ENCODE measurements at places on chromosomes 2 and 18. TPM values are rescaled to one million over a fixed set of nuclear protein-coding genes. Genes with fewer than 3 reads are reported as not detected.

Gene CD8A
- total RNA-seq = not detected

DNA sequence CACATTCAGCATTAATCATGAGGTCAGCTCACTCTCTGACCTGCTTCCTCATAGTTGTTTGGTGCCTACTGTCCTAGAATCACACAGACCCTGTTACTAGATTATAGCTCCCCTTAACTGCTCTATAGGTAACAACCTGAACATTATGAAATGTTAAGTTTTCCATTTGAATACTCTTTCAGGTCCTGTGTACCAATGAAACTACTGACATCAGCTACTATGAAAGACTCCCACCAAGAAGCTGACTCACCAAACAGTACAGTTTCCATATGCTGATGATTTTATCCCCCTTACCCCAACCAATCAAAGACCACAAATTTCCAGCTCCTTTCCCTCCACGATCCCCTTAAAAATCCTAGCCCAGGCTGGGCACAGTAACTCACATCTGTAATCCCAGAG, 56.3 kb downstream of the SRBD1 start:
- no peak for DNase-seq

GRCh38 chr18:68172842-68173549, 541.9 kb downstream of the TMX3 start:
- DNase-seq = no peak

Gene TFPI
- total RNA-seq = 182 TPM

DNA sequence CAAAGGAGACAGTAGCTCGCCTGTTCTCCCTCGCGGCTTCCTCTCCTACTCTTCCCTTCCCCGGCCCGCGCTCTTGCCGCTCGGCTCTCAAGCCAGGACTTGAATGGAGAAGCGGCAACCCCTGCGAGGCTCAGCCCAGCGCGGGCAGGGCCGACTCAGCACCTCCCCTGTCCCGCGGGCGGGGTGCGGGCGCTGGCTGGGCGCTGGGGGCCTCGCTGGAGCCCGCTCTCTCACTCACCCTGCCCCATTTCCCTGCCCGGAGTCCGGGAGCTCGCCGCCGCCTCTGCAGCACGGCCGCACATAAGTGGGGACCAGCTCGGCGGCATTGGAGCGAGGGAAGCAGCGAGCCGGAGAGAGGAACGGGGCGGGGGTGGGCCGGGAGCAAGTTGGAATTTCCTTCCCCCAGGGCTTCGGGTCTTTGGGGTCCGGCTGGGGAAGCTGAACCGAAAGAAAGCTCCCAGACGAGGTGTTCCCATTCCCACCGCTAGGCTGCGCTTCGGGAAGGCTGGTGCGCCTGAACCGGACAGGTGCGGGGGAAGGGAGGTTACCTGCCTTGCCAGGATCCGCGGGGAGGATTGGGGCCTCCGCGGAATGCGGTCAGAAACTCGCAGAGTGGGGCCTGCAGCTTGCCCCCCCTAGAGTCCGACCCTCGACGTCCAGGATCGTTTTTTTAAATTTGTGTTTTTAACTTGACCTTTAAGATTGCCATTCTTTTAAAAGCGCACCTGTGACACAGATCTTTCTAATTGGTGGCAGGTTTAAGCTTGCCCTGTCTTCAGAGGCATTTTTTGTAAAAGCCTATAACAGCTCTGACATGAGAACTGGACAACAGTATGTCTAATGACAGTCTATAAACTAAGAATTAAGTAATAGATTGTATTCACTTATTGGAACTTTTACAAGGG, at the start of gene COBLL1:
Gene COBLL1 (minus strand): TSS at position 105 of the 905 bp plus-strand sequence. CDS start 627 bp downstream, outside the sequence.
- no peak for DNase-seq

DNA sequence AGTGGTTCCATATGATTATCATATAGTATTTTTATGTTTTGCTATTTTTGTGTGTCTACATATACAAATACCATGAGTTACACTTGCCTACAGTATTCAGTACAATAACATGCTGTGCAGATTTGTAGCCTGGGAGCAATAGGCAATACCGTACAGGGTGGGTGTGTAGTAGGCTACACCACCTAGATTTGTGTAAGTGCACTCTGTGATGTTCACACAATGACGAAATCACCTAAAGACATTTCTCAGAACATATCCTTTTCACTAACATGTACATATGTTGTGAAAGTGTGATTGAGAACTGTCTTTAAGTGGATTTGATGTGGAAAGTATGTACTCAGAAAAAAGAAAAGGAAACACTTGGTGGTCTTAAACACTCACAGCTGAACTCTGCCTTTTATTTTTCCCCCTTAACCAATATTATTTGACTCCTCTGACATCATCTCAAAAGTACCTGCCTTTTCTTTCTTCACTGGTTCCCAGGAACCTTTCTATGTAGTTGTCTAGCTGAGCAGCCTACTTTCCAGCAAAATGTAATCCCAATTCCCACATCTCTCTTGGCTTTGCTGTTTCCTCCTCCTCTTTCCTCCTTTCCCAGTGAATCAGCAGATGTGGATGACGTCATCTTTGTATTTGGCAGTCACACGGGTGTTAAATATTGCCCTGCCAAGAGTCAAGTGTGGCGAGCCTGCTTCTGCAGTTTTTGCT, 47.7 kb downstream of the OSBPL6 start:
- DNase-seq = peak; percentile 56

DNA sequence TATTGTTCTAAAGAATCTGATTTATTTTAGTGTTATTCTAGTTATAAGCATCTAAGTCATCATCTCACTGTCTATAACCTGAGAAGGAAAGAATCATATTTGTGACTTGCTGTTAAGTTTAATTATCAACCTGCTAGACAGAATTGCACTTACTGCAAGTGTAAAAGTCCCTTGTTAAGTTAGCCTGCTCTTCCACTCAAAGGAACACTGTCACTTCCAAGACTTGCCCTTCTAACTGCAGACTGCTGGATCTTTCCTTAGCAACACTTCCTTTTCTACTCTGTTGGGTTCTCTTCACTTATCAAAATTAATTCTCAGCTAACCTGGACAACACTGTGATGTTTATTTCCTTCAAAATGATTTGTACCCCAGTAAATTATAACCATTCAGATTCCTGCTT, 323.2 kb upstream of the TFPI start:
- DNase-seq = no peak

DNA sequence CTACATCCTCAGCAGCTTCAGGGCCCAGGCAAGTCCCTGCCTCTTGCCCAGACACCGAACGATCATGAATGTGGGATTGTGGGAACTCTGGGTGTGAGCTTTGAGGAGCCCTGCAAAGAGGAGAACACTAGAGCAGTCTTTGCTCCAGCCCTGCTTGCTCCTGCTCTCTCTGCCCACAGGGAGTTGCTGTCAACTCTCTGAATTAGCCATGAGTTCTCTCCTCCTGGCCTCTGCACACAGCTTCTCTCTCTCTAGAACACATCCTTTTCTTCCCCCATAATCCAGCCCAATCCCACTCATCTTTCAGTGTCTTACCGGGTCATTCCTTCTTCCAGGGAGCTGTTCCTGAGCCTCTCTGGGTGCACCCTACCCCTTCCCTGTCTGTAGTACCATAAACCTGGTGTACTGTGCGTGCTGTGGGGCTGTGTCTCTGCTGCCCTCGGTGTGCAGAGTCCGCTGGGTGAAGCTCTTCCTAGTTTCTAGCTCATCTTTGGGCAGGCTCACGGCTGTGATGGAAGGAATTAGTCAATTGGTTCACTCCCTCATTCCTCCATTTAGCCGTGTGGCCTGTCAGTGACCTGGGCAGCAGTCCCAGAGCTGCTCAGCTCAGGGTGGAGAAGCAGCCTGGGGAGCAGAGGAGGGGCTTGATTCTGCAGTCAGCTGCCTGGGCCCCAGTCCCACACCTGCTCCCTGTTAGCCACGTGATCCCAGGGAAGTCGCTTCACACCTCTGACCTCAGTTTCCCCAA, 132.9 kb upstream of the HDAC4 start:
- DNase-seq = no peak

- no peak for DNase-seq
These were observed 39.3 kb upstream of the NRXN1 start for GRCh38 chr2:51071191-51071590.

DNA sequence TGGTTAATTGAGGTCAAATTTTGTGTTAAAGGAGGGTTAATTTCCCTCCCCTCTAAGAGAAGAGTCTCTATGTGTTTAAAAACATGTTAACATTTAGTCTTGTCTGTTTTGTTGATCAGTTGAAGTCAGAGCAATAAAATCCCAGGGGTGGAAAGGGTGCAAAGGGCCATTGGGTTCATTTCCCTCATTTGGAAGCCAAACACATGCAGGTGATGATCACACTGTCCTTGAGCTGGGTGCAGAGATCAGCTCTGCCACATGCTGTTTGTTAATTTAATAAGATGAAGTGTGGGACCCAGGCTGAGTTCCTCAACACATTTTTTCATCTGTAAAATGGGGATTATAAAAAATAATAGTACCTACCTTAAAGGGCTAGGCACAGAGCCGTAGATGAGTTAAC, 260.9 kb downstream of the LPIN1 start:
- DNase-seq = no peak

Gene HAAO
- total RNA-seq = not detected

GRCh38 chr2:207412787-207413310, 116.9 kb upstream of the CREB1 start:
- no peak for DNase-seq

GRCh38 chr2:134690629-134691215, 28.1 kb downstream of the TMEM163 start:
- DNase-seq = no peak

GRCh38 chr2:45919711-45920111, 268.2 kb downstream of the PRKCE start:
- DNase-seq = no peak

- DNase-seq = no peak
These were observed 79.9 kb upstream of the OTOS start for GRCh38 chr2:240220371-240220770.

Gene REG1A
- total RNA-seq = not detected

DNA sequence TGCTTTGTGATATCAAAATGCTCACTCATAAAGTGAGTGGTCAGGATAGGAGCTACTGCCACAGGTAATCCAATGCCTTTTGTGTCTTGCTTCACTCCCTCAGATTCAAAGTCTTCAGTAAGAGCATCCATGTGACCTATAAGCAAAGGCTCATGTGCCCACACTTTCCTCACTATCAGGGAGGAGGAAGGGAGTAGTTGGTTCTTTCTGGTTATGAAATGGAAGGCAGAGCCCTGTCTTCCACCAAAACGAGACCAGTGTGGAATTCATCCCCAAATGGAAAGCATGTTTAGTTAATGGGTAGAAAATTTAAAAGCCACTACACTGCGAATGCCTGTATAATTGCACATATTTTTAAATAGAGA, 25.8 kb downstream of the IL1F10 start:
- DNase-seq = no peak

Gene TRAK2
- 32.0 TPM for total RNA-seq

Gene RAB12
- total RNA-seq = 61.5 TPM

GRCh38 chr2:101012706-101013181, 10.7 kb downstream of the RPL31 start:
- no peak for DNase-seq

Gene ARHGEF33
- 0.19 TPM for total RNA-seq

Gene TRIM43
- not detected for total RNA-seq

- no peak for DNase-seq
These were observed 26.5 kb upstream of the TWIST2 start for GRCh38 chr2:238821391-238821790.

GRCh38 chr2:146260551-146260950, 1584.3 kb upstream of the ACVR2A start:
- no peak for DNase-seq

DNA sequence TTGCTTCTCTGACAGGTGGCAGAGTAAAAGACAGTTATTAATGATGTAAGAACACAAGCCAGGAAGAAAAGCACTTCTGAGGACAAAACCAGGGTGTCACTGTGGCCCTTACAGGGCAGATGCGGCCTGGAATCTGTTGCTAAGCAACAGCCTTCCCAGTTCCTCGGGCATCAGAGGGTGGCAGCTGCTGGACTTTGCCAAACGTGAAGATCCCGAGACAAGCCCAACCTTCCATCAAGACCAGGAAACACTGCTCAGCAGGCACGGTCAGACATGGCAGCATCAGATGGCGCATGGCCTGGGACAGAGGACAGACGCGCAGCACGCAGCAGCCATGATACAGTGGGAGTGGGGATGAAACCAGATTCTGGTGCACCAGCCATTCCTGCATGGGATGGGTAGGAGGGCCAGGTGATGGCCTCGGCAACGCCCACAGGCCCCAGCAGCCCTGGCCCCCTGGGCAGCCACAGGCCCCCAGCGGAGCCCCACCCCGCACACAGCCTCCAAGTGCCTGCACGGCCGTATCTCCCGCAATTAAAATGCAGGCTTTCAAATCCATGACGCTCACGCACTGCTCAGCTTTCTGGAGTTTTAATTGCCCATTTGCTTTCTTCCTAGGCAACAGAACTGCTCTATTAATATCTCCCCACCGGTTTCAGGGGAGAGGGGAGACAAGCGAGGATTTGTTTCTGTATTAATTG, 89.0 kb downstream of the EIPR1 start:
- no peak for DNase-seq
